ENCODE measurements at places on chromosomes 3 and 15.

- no peak for DNase-seq
Measured at GRCh38 chr15:71565631-71566160, 244.7 kb upstream of the NR2E3 start.

DNA sequence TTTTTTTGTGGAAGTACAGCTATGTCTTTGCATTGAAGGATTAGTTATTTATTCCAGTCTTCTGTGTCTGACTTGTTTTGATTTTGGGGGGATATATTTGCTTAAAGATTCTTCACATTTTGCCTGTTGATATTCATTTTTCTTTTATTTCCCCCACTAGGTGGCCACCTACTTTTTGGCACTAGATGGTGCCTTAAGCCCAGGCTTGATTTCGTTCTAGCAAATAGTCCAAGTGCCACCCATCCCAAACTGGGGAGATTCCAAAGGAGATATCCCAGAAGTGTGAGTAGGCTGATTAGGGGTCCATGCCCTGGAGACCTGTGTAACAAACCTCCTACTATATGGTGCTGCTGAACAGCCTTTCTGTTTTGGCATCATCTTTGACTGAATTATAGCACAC, 80.0 kb upstream of the SPATA16 start:
- DNase-seq: no peak

DNA sequence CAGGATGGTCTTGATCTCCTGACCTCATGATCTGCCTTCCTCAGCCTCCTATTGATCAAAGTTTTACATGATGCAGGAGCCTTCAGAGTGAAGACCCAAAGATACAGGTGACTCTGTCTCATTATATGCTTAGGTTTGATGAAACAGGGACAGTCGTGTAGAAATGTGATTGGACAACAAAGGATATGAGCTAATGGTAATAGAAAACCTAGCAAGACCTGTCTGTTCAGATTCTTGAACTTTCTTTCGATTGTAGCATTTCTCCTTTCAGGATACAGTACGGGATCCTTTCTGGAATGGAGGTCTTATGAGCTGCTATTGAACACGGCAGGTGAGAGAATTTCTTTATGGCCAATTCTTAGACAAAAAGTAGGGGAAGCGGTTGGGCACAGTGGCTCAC, at the start of gene ACKR2:
Gene ACKR2, plus strand, starts transcription at position 244 of the 400 bp plus-strand sequence. CDS start 55,058 bp downstream, outside the sequence.
- DNase-seq: no peak

DNA sequence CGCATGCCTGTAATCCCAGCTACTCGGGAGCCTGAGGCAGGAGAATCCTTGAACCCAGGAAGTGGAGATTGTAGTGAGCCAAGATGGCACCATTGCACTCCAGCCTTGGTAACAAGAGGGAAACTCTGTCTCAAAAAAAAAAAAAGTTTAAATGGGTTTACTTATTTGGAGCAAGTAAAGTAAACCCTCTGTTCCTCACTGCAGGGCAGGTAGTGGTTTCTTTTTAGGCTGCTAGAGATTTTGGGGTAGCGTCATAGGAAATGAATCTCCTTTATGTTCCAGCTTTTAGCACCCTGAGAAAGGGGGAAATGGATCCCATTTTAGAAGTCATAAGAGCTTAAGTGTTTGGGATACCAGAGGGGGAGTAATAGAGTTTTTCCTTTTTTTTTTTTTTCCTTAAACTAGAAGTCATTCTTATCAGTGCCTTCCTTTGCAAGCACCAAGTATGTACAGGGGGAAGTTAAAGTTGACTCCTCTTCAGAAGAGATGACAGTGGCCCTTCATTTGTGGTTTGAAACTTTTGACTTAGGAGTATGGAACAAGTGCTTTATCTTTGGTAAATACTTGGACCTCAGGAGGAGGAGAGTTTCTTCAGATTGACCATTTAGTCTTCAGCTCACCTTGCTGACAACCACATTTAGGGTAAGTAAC, 8.0 kb downstream of the PXK start:
- DNase-seq: no peak

- DNase-seq: no peak
Measured at GRCh38 chr15:49079340-49080039, 33.2 kb upstream of the SECISBP2L start.

DNA sequence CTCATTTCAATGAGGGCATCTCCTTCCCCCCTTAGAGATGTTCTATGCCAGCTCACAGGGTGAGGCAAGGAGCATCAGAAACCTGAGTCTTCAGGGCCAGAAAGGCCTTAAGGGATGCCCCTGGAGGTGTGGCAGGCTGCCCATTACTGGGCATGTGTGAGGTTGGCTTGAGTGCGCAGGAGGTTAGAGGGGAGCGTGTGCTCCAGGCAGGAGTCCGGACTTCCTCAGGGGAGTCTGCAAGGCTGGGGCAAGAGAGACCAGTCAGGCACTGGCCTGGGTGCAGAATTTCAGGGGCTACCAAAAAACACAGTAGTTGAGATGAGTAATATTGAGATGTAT, 1.9 kb downstream of the LOXL1 start:
- no peak for DNase-seq

DNA sequence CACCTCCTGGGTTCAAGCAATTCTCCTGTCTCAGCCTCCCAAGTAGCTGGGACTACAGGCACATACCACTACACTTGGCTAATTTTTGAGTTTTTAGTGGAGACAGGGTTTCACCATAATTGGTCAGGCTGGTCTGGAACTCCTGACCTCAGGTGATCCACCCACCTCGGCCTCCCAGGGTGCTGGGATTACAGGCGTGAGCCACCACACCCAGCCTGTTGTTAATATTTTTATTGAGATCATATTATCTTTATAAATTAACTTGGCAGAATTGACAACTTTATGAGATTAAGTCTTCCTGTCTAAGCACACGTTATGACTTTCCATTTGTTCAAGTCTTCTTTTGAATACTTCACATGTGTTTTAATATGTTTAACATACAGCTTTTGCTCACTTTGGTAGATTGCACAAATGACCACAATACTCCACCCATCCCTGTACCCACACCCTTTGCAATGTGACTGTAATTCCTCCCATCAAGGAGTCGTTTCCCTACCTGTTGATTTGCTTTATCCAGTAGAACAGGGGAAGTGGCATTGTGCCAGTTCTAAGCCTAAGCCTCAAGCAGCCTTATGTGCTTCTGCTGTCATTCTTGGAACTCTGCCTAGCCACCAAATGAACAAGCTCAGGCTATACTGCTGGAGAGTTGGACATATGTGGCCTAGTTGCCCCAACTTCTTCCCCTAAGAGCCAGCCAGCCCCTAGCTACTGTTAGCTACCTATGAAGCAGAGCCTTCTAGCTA, 8.2 kb downstream of the XYLB start:
- DNase-seq: no peak

GRCh38 chr15:29087521-29088285, 181.9 kb downstream of the NSMCE3 start:
- no peak for DNase-seq

GRCh38 chr3:73605412-73605811, 19.3 kb downstream of the PDZRN3 start:
- no peak for DNase-seq

DNA sequence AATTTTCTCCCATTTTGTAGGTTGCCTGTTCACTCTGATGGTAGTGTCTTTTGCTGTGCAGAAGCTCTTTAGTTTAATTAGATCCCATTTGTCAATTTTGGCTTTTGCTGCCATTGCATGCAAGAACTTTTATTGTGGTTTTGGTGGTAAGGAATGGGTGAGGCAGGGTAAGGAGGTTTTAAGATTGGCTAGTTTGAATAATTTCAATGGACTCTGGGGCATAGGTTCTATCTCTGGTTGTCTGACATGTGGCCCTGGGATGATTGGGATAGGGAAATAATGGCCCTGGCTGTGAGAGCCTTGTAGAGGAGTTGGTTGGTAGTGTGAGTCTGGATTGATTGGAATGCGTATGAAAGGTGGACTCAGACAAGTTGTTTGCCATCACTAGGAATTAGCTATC, 38.0 kb downstream of the SEC22A start:
- DNase-seq: no peak

DNA sequence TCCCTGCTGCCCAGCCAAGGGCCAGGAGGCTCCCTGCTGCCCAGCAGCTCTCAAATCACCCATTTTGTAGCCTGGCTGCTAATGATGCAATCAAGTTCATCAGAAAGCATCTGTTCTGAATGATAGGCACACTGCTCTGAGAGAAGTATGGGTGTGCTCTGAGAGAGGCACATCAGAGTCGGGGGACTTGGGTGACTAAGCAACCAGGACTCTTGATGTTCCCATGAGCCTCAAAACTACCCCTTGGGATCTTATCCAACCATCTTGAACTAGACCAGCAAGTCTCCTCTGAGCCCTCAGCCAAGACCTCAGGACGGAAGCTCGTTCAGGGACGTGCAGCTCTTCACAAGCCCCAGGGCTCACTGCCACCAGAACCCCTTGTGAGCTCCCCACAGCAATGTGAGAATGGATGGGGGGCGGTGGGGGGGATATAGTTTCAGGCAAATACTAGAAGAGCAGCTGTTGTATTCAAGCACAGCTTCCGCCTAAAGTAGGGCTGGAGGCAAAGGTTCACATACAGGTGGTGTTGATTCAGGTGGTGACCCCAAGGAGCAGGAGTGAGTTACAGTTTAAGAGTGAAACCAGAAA, 52.2 kb upstream of the HES1 start:
- no peak for DNase-seq

DNA sequence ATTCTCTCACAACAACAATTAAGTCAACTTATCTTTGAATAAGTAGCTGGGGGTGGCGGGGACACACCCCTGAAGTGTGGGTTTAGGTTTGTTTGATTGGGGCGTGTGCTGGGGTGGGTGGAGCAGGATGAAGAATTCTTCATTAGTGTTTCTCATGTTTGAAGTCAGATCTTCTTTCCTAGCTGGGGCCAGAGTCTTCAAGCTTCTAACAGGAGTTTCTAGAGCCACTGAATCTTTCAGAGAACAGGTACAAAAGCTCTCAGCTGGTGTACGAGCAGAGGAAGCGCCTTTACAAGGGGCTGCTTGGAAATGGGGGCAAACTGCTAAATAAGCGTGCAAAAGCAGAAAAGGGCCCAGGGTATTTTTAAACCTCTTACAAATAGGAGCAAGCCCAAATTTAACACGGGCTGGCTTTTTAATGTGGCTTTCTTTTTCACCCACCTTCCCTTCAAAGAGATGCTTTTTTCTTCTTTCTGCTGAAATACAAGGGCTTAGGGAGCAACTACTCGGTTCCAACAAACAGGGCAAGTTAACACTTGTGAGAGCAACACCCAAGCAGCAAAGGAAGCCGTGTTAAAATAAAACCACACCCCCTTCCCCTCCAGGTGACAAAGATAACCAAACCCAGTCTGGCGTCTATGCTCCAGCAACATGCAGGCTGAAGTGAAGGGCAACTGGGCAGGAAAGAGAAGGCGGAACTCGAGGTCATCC, 86.9 kb upstream of the RASGRP1 start:
- DNase-seq: peak; percentile 42

DNA sequence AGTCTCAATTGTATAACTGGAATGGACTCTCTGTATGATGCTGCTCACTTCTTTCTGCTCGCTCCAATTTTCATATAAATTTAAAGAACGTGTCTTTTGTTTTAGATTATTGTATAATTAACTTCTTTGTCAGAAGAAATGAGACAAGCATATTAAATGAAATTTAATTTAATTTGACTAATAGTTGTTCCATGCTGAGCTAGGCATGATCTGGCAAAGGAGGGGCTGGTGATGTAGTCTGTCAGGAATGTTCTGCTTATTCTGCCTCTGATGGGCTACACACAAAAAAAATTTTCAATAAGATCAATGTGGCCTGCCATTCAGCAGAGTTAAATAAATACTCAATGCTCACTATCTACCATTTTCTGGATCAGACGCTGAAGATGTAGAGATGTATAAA, 208.4 kb upstream of the CD96 start:
- no peak for DNase-seq

- no peak for DNase-seq
Measured at GRCh38 chr3:73341272-73341935, 279.9 kb downstream of the EBLN2 start.

- no peak for DNase-seq
Measured at GRCh38 chr3:177795216-177795615, 597.9 kb upstream of the TBL1XR1 start.

DNA sequence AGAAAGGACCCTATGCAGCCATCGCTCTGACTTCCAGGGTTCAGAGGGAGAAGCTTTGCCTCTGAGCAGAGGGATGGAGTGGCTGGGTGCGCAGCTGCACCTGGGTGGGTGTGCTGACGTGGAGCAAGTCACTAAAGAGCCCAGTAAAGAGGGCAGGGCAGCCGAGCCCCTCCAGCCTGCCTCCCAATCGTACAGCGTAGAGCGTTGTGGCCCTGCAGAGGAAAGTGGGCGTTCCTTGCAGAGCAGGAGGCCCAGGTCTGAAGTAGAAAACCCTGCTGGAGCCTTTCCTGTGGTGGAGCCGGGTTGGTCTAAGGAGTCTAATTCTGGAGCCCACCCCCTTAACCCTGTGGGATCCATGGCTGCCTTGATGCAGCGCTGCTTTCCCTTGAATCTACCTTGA, 61.0 kb downstream of the ABTB1 start:
- DNase-seq: no peak

DNA sequence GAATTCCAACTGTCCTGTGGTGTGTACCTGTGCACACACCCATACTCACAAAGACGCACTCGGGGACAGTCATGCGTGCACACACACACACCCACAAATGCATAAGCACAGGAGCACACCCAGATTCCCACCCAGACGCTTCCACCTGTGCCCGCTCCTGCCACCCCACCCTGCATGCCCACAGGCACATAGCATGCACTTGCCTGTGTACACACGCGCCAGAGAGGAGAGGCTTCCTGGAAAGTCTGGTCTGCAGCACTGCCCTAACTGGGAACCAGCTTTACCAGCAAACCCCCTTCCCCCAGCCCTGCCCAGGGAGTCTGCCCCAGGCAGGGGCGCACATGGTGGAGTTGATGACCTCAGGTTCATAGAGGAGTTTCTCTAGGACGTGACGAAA, 246.2 kb downstream of the UACA start:
- DNase-seq: no peak

DNA sequence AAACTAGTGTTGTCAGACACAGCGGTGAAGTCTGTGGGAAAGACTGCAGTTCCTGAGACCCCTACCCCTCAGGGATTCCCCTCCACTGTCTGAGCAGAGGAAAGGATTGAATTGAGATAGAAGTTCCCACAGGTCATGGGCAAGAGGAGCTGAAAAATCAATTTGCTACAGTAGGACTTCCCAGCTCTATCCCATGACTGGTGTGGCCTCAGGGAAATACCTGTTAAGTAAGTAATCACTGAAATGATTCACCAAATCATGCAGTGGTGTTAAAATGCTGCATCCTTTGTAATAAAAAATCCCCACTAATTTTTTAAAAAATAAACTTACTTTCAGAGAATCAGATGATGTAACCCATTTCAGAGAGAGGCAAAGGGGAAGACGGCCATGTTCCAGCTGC, 45.0 kb upstream of the SPRED1 start:
- DNase-seq: no peak

DNA sequence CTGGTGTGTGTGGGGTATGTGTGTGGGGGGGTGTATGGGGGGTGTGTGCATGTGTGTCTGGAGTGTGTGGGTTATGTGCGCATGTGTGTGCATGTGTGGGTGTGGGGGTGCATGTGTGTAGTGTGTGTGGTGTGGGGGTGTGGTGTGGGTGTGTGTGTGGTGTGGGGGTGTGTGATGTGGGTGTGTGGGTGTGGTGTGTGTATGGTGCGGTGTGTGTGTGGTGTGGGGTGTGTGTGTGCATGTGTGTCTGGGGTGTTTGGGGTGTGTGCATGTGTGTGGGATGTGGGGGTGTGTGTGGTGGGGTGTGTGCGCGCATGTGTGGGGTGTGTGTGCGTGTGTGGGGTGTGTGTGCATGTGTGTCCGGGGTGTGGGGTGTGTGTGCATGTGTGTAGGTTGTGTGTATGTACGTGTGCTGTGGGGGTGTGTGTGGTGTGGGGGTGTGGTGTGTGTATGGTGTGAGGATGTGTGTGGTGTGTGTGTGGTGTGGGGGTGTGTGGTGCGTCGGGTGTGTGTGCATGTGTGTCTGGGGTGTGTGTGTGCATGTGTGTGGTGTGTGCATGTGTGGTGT, 6.2 kb upstream of the OCA2 start:
- no peak for DNase-seq

- DNase-seq: no peak
Measured at GRCh38 chr15:50824514-50824913, 59.0 kb upstream of the SPPL2A start.

Measured in stimulated activated CD4-positive, alpha-beta T cell treated with anti-CD3 and anti-CD28 coated beads, Interleukin-1b, Interleukin-23, amount 100 ng/mL, for 48 hours (primary cell).